ENCODE measurements at places on chromosomes 1 and 21. TPM values are rescaled to one million over a fixed set of nuclear protein-coding genes. Genes with fewer than 3 reads are reported as not detected.

DNA sequence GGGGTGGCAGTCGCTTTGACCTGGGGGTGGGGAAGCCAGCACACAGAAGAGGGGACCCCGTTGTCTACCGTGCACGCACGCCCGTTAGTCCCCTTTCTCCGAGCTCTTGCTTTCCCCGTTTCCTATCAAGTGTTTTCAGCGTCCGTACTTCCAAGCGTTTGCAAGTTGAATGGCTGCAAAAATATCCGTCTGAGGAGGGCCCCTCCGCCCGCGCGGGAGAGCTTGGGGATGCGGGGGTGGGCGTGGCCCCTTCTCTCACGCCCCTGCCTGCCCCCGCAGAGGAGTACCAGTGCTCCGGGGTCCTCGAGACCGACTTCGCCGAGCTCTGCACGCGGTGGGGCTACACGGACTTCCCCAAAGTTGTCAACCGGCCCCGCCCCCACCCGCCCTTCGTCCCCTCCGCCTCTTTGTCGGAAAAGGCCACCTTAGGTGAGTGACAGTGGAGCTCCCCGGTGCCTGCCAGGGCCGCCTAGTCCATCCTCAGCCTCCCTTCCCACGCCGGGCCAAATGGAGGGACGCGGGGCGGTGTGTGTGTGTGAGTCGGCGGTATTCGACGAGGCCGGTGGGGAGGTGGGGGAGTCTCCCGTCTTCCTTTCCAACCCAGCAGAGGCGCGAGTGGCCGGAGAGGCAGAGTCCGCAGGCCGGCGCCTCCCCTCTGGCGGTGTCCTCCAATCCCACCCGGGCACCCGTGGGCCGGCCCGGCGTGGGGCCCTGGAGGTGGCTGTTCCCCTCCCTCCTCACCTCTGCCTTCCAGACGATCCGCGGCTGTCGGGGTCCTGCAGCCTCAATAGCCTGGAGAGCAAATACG lies 3.4 kb downstream of the LRRC71 start:
- no peak for DNase-seq

- DNase-seq, result no peak
These were observed 1118.6 kb downstream of the PLA2G4A start for GRCh38 chr1:187947359-187947758.

DNA sequence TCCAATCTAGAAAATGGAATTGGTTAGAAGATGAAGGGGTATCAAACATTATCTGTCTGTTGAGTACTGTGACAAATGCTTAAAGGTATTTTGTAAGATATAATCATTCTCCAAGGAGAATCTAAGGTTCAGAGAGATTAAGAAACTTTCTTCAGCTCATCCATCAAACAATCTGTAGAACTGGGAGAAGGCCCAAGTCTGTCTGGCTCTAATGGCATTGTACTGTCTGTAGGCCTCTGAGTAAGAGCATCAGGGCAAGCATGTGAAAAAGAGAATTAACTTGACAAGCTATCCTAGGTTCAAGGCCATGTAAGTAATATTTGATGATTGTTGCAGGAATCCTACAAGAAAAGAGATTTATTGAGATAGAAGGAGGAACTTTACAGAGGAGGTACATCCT lies 5.3 kb upstream of the FGGY start:
- DNase-seq, result no peak

GRCh38 chr1:44847845-44848244 lies 4.8 kb upstream of the PTCH2 start:
- no peak for DNase-seq

DNA sequence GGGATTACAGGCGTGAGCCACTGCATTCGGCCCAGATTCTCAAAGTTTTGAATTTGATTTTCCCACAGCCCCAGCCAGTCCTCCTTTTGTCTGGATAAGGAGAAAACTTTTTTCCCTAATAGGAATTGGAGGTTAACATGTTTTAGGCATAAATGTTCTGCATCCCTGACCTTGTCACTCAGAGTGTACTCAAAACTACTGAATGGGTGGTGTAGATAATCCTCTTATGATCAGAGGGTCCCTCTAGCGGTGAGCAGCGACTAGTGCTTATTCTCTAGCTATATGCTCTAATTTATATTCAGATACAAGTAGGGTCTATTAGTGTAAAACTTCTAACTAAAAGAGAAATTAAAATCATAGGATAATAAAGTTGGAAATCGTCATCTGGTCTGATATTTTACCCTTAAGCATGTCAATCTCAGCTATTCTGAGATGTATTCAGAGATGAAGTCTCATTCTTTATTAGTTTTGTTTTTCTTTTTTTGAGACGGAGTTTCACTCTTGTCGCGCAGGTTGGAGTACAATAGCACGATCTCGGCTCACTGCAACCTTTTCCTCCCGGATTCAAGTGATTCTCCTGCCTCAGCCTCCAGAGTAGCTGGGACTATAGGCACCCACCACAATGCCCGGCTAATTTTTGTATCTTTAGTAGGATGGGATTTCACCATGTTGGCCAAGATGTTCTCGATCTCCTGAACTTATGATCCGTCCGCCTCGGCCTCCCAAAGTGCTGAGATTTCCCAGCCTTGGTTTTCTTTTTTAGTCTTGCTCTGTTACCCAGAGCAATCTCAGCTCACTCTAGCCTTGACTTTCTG lies 2.7 kb upstream of the PSMD4 start:
- peak; percentile 66 for DNase-seq

DNA sequence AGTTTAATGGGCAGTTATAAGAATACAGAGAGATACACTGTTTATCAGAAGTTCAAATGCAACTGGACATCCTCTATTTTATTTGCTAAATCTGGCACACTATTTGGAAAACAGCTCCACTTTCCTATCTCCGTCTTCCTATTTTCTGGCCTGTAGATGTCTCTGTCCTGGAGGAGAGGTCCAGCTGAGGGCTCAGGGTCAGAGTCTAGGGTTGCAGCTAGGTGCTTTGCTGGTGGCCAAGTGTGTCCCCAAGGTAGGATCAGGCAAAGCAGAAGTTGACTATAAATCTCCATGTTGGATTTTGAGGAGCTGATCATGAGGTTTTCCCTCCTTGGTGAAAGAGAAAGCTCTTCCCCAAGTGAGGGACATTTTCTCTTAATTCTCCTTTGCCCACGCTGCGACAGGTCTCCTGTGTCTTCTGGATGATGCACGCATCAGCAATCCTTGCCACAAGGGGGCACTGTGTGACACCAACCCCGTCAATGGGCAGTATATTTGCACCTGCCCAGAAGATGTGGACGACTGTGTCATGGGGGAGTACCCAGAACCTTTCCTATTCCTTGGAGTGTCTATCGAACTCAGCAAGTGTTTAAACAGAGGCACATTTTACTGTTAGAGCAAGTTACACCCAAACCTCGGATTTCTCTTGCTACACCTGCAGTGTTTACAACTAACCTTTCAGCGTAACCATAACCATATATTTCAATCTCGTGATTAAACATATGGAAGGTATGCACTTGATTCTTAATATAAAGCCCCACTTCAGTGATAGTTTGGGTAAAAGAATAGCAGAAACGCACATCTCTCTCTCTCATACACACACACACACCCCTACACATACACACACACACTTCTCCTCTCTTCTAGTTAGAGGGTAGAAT lies 10.2 kb downstream of the ADAM30 start:
- DNase-seq, result no peak

GRCh38 chr1:42006836-42007235 lies 88.1 kb upstream of the HIVEP3 start:
- no peak for DNase-seq

DNA sequence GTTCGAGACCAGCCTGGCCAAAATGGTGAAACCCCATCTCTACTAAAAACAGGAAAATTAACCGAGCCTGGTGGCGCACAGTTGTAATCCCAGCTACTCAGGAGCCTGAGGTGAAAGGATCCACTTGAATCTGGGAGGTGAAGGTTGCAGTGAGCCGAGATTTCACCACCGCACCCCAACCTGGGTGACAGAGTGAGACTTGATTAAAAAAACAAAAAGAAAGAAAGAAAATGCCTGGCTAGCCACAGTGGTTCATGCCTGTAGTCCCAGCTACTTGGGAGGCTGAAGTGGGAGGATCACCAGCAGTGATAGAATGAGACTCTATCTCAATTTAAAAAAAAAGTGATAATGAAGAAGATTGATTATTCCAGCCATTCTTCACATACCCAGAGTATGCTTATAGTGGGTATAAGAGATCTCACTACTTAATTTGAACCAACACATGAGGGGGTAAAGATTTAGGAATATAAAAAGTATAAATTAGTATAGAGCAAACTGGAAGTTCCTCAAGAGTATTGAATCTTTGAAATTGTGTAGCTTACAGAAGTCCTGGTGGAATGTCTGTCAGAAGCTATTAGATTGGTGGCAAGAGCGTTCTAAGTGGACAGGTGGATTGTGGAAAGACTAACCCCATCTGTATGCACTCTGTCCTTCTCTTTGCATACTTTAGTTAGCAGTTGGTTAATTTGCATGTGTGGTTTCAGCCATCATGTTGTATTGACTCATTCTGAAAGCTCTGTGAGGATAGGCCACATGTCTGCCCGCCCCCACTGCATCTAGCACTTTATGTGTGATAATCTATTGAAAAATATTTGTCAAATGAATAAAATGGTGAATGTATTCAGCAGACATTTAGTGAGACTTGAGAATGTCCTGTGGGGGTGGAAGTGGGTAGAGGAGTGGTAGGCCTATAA lies 25.0 kb downstream of the RLF start:
- no peak for DNase-seq

DNA sequence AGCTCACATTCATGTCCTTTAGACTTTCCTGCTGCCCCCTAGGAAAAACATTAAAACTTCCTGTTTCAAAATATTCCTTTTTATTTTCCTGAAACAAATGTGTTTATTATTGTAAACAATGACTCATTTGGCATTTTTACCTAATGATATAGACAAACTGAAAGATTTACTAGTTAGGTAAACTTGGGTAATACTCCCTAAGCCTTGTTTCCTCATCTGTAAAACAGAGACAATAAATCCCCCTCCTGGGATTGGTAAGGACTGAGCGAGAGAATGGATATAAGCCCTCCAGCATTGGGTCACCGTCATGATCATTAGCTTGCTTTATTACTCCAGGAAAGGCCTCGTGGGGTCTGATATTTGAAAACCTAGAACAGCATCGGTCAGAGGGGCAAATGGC lies 59.8 kb downstream of the LPAR3 start:
- DNase-seq, result no peak

DNA sequence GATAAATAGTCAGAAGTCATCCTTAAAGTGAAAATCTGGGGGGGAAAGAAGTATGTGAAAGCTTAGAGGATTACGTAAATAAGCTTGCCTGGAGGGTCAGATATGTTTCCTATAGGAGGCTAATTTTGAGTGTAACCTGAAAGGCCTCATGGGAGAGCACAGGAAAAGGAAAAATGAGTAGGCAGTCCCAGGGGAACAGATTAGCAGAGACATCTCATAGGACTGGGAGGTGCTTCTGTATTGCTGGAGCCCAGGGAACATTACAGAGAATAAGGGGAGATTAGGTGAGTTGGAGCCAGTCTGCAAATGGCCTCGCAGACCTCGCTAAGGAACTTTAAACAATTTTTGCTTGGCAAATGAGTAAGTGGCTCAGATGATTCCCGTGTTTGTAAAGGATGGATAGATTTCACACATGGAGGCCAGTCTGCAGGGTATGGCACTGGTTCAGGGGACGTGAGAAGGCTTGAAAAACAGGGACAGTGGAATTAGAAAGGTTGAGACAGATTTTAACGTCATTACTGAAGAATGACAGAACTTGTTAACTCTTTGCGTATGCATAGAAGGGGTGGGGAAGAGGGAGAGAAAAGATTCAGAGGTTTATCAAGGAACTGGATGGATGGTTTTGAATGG lies 149.1 kb downstream of the GREM2 start:
- no peak for DNase-seq

DNA sequence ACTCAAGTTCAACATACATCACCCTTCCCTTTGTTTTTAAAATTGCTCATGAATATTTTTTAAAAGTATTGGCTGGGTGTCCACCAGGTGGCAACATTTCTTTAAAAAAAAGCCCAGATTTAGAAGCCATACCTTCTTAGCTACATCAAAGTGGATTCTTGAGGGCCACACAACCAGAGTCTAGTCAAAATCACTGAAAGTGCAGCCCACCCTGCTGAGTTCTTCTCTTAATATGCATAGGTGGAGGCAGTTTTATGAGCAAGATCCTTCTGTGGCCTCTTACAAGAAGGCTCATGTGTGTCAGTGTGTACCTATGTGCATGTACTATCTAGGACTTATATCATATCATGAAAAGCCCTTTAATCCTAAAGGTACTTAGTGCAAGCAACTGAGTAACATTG lies 16.9 kb upstream of the GNG12 start:
- DNase-seq, result no peak

DNA sequence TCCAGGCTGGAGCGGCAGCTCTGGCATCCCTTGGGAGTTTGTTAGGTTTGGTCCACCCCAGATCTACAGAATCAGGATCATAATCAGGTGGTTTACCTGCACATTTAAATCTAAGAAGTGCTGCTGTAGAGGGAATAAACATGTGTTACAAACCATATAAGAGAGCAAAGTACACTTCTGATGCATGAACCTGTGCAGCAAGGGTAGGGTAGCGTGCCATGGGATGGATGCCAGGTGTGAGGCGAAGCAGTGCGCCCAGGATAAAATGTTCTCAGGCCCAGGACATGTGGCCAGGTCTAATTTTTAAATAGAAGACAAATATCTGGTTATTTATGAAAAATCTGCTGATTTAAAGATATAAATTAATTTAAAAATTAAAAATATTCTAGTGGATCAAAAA lies 308.8 kb upstream of the USP24 start:
- no peak for DNase-seq

- DNase-seq, result no peak
These were observed 242.7 kb upstream of the JUN start for GRCh38 chr1:59026472-59026948.

- no peak for DNase-seq
These were observed 10.5 kb upstream of the UCK2 start for GRCh38 chr1:165816826-165817497.

- no peak for DNase-seq
These were observed 299.2 kb downstream of the SRGAP2C start for GRCh38 chr1:121483961-121484424.

- DNase-seq, result no peak
These were observed 53.9 kb upstream of the COG2 start for GRCh38 chr1:230588323-230588746.

- no peak for DNase-seq
These were observed 53.6 kb downstream of the FOXO6 start for GRCh38 chr1:41414716-41415306.

- no peak for DNase-seq
These were observed 1114.4 kb upstream of the B3GALT2 start for GRCh38 chr1:194300776-194301175.

- DNase-seq, result no peak
These were observed 20.9 kb downstream of the FGGY start for GRCh38 chr1:59317780-59318179.

SYDE2 gene
- 15.4 TPM for total RNA-seq

LAMC1 gene
- total RNA-seq, result 154 TPM

LCE2A gene
- total RNA-seq, result not detected

DEPDC1 gene
- not detected for total RNA-seq

ERVH48-1 gene
- not detected for total RNA-seq

TSPAN1 gene
- total RNA-seq, result 2.0 TPM

Data from right atrium auricular region (tissue), 2 donors.